NCI-H1105 (cell line): ENCODE measurements at places on chromosomes 5 and 9.

GRCh38 chr9:128553728-128554127, 1.3 kb downstream of the SPTAN1 start:
- DNase-seq: no peak

- no peak for DNase-seq
Measured at GRCh38 chr9:37369671-37370070, 52.8 kb upstream of the GRHPR start.

DNA sequence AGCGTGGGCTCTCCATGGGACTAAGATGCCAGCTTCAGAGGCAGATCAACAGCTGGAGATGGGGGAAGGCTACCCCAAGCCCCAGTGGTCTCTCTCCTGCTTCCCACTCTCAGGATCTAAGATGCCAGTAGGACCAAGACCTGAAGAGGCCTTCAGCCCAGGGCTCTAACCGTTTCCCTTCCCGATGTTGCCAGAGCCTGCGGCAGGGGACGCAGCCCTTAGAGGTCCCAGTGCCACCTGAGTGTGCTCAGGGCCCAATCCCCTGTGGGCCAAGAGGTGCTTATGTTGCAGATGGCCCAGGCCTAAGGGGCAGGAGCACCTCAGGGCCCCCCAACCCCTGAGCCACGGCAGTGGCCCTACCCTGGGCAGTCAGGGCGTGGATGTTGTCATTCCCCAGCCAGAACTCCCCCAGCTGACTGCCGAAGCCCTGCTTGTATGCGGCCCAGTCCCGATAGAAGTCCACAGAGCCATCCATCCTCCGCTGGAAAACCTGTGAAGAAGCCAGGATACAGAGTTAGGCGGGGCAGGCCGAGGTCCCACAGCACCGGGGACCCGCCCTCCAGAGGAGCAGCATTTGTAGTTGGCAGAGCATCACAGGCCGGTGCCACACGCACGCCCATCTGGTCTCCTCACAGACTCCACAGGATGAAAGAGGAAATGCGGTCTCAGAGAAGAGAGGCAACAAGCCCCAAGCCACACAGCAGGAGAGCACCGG, 5.4 kb downstream of the FCN1 start:
- DNase-seq: no peak

- no peak for DNase-seq
Measured at GRCh38 chr5:173802670-173803165, 85.4 kb upstream of the CPEB4 start.

DNA sequence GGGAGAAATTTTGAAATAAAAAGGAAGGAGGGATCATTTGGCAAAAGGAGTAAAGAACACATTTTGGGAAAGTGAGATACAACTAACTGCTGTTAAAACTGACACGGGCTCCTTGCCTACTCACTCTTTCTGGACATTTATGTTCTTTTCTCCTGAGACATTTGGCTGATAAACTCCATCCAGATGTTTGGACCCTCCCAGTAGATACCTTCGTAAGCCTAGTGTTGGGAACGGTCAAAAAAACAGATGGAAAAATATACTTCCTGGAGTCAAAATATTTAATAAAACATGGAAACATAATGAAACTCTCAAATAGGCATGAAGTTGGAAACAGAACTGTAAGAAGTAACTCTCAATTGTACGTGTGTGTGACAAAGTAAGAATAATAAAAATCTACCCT, 360.1 kb upstream of the RIOK2 start:
- DNase-seq: no peak

GRCh38 chr5:69084195-69084594, 9.6 kb upstream of the SLC30A5 start:
- no peak for DNase-seq

- DNase-seq: no peak
Measured at GRCh38 chr9:124440786-124441185, 9.5 kb upstream of the ADGRD2 start.

- no peak for DNase-seq
Measured at GRCh38 chr9:137277329-137278041, at the start of gene TOR4A. TOR4A (plus strand) TSS chr9:137277726; CDS start chr9:137278690, 964 bp downstream.
